Umbilical cord (tissue), 2 donors: ENCODE measurements at places on chromosomes 7 and 10. TPM values are rescaled to one million over a fixed set of nuclear protein-coding genes. Genes with fewer than 3 reads are reported as not detected.

DNA sequence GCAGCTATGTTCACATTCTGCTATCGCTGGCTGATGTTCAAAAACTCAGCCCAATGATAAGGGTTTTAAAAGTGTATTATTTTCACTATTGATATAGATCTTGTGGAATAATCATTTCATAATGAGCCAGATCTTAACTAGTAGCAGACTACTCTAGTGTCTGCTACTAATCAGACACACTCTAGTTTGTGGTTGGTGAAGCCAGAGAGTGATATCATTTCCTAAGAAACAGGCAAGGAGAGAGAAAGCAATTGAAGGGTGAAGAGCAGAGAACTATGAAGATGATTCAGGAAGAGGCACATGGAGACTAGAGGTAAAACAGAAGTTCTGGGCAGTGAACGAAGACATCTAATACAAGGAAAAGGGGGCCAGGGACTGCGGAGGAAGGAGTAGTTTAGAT is 58.2 kb upstream of the BET1 start:
- DNase-seq: no peak

DNA sequence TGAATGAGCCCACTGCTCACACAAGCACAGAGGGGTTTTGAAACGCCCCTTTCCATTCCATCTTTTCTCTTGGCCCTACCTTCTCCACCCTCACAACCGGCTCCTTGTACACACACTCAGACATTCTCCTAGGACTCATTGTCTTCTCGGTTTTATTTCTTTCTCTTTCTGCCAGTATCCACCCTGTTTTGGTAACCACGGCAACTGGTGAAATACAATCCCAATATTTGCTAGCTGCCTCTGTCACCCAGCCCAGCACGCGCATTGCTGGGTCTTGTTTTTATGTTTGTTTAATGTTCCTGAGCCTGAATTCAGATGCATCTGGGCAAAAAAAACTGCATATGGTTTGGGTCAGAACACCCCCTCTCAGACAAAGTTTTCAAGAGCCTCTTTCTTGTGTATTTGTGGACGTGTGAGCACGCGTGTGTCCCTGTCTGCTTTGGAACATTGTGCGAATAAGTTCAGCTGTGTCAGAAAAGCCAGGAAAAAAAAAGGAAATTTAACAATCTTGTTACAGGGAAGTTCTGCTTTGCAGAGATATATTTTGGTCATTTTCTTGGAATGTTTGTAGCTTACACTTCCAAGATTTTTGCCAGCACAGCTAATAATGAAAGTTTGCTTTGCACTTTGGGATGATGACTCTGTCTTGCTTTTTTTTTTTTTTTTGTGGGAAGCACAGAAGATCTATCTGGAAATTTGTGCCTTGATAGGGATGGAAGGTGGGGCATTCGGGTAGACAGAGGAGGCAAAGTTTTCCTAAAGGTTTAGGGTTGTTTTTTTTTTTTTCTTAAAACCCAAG is 225.9 kb downstream of the TRIL start:
- DNase-seq: peak; percentile 45

- peak; percentile 94 for DNase-seq
Observed at GRCh38 chr10:126252884-126253610, 135.2 kb downstream of the ADAM12 start.

GRCh38 chr7:36261019-36261754 is 108.1 kb downstream of the EEPD1 start:
- DNase-seq: peak; percentile 15

- no peak for DNase-seq
Observed at GRCh38 chr10:5862360-5862961, 27.2 kb downstream of the ANKRD16 start.

DNA sequence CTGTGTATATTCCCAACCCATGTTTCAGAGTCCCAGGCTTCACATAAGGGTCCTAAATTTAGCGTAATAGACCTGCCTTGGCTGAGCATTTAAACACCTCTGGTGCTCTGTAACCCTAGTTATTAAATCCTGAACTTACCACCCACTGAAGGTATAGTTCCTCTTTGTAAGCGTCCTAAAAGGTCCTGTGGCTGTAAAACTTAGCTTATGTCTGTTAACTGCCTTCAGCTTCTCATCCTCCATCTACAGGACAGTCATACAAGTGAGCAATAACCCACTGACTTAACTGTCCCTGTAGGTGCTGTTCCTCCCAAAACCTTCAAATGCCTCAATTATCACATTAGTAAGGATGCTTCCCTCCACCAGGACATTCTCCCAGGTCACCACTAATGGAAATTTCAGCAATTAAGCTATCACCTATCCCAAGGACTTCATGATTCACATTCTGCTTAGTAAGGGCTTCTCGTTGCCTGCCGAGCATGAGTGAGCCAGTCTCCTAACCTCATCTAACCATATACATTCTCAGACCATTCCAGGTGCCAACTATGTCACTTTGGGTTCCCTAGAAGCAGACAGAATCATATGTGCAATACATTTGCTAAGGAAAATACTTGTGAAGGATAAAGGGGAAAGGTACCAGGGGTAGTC is 55.8 kb downstream of the CASD1 start:
- no peak for DNase-seq

DNA sequence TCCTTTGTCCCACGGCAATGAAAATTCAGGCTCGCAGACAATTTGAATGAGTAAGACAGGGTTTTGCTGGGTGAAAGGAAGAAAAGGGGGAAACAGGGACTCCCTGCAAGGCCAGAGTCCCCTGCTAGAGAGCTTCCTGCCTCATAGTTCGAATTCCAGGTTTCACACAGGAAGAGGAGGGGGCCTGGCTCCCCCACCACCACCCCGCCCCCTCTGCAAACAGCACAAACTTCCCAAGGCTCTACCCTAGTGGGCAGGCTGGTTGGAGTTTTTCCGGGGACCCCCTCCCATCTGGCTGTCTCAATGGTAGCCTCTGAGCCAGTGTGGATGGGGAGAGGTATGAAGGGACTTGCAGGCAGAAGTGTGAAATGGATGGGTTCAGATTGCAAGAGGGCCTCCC is 57.4 kb upstream of the NEBL start:
- DNase-seq: no peak

GRCh38 chr10:102801978-102802377 is 35.2 kb downstream of the CYP17A1 start:
- DNase-seq: no peak

DNA sequence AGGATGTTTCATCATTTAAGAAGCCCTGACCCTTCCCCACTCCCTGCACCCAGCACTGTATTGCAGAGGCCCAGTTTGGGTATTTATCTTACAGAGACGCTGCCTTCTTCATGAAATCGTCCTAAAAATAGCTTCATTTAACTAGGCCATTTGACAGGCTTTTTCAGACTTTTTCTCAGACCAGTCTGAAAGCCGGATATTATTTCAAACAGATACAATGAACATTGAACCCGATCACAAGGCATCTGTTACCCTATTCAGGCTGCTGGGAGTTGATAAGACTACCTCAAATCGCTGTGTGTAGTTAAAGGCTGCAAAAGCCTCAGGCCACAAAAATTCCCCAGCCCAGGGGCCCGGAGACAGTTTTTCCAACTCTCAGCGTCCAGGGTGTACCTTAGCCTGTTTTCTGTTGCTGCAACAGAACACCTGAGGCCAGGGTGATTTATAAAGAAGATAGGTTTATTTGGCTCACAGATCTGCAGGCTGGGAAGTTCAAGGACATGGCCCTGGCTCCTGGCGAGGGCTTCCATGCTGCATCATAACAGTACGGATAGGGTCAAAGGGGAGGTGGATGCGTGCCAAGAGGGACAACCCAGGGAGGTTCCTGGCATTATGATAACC is 130.7 kb upstream of the SH2B2 start:
- DNase-seq: peak; percentile 83

DNA sequence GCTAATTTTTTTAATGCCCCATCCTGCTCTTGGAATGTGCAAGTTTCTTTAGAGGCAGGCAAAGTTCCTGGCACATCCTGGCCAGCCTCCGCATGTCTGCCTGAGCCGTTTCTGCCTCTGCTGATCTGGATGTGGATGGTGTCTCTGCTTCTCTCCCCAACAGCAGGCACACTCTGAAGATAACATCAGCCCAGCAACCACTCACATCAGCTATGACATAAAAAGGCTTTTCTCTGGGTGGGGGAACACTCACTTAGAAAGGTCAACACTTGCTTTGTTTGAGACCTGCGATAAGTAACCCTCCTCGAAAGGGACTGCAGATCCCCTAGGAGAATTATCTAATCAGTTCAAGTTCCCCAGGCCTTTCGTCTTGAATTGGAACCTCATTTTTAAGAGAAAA is 142.9 kb downstream of the FGFR2 start:
- peak; percentile 75 for DNase-seq

GRCh38 chr7:156113731-156114130 is 301.5 kb upstream of the SHH start:
- no peak for DNase-seq

- DNase-seq: no peak
Observed at GRCh38 chr7:92292981-92293380, 47.2 kb downstream of the ANKIB1 start.

DNA sequence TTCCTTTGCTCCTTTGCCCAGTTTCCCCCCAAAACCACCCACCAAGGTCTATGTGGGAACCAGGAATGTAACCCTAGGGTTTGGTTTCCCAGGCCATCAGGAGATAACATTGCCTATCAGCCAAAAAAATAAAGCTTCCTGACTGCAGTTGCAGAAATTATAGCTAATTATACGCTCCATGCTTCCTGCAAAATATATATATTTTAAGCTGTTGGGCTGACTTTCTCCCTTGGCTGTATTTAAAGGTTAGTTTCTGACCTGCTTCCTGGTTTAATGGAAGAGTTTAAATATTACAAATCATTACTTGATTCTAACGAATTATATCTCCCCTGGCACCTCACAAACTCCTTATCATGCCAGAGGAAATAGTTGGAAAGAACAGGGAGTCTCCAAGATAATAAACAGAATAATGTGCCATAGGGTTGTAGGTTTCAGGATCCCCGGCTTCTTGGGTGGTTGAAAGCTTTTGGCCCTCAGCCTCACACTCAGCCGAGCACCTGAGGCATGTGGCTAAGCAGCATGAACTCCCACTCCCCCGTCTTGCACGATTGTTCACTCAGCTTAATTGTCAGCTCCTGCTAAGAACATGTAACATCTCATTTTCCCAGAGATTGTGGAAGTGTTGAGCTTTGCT is 79.9 kb downstream of the FZD1 start:
- no peak for DNase-seq

GRCh38 chr10:29411666-29412315 is 122.9 kb downstream of the LYZL1 start:
- DNase-seq: no peak

DNA sequence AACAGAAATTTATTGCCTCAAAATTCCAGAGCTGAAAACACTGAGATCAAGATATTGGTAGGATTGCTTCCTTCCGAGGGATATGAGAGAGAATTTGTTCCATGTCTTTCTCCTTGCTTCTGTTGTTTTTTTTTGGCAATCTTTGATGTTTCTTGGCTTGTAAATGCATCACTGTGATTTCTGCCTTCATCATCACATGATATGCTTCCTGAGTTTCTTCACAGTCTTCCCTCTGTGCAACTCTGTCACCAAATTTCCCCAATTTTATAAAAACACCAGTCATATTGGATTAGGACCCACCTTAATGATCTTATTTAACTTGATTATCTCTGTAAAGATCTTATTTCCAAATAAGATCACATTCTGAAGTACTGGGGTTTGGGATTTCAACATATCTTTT is 14.7 kb downstream of the TMEM236 start:
- DNase-seq: no peak

DNA sequence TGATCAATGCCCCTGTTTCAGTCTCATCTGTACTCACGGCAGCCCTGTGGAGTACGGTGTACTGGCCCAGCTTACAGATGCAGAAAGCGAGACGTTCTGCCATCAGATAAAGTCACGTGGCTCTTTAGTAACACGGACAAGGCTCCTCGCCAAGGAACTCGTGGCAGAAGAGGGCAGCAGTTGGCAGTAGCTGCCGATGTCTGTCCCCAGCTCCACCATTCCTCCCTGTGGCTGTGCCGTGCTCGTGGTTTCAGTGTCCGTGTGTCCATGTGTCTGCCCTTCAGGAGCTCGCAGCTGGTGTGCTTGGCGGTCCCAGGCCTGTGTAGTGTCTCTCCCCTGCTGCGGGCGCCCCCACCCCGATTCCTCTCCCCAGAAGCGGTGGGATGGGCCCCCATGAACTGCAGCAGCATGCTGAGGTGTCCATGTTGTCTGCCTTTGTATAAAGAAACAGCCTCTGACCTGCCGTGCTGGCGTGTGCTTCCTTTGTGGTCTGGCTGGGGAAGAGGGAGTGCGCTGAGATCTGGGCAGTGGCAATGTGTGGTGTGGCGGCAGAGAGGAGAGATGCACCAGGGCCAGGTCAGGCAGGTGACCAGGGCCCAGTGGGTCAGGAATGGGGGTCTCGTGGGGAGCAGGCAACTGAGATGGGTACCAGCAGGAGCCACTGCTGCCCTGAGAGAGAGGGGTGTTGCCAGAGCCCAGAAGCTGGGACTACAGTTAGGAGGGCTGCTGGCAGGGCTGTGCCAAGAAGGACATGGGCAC is 9.8 kb downstream of the RHBDD2 start:
- DNase-seq: no peak

DNA sequence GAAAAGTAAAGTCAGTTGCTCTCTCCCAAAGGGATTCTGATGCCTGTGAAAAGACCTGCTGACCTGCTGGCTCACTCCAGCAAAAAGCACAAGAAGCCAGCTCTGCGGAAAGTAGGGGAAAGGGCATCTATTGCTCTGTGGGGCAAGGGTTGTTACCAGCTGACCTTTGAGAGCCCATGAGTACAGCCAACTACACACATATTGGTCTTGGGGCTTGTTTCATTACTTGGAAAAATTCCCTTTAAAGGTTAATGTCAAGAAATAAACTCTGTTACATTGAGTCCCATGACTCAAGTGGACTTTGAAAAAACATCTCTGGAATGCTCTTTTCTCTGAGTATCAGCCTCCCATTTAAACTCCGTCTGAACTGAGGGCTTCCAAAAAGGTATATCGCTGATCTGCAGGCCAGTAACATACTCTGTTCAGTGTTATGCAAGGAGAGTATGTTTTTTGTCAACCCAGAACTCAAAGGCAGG is 53.2 kb downstream of the PANK1 start:
- DNase-seq: peak; percentile 93

GRCh38 chr10:126930131-126930882 is 25.1 kb downstream of the DOCK1 start:
- no peak for DNase-seq

DNA sequence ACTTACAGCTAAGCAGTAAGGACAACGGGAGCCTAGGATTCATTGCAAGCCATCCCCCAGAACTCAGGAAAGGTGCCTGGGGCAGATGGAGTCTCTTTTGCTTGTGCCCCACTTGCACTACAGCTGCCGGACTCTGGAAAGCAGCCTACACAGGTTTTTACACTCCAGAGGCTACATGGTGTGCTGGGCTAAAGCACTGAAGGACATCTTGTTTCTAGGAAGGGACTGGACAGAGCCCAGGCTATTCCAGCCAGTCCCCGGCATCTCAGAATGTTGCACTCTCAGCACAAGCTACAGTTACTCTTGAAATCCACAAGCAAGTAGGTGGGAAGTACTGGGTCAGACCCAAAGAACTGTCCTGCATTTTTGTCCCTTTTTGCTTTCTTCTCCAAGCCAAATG is 333.1 kb downstream of the TNS3 start:
- no peak for DNase-seq

ZNF248 gene
- 35.9 TPM for total RNA-seq

PAX4 gene
- 2.9 TPM for total RNA-seq

CADPS2 gene
- total RNA-seq: 12.0 TPM

PDE6C gene
- 1.2 TPM for total RNA-seq

GFRA1 gene
- total RNA-seq: 7.2 TPM

TCF7L2 gene
- 45.0 TPM for total RNA-seq

CHAT gene
- not detected for total RNA-seq

PCDH15 gene
- 15.9 TPM for total RNA-seq

RHEB gene
- 83.8 TPM for total RNA-seq

ITGB8 gene
- 51.3 TPM for total RNA-seq

PNLIPRP3 gene
- total RNA-seq: 0.96 TPM

GIMAP4 gene
- total RNA-seq: 9.6 TPM
